ENCODE measurements at places on chromosomes 11 and 22. TPM values are rescaled to one million over a fixed set of nuclear protein-coding genes. Genes with fewer than 3 reads are reported as not detected.
A peak's percentile ranks its signal among the peaks of the same experiment; 100 is the strongest.

GRCh38 chr11:69802590-69802989 lies 16.6 kb downstream of the FGF3 start:
- DNase-seq, result no peak

GRCh38 chr11:117717485-117718314 lies 79.3 kb downstream of the DSCAML1 start:
- DNase-seq, result peak; percentile 1

Gene TSGA10IP
- not detected for total RNA-seq

- no peak for DNase-seq
Observed at GRCh38 chr11:76444065-76444383, 794 bp upstream of the EMSY start.

GRCh38 chr11:3610846-3611245 lies 30.9 kb downstream of the ART5 start:
- DNase-seq, result no peak

DNA sequence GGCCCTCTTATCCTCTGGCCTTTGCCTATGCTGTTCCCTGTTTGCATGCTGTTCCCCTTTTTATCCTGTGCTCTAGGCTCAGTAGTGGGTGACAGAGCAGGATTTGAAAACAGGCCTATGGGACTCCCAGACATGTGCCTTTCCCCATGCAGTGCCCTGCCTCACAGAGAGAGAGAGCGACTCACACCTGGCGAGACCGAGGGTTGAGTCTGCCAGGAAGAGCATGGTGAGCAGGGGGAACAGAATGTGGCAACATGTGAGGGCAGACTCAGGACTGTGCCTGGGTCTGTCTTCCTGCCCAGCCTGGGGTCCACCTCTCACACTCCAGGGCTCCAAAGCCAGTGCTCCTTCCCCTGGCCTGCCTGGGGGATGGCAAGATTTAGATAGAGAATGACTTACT lies 75.0 kb downstream of the NFAM1 start:
- no peak for DNase-seq

- DNase-seq, result peak; percentile 39
Observed at GRCh38 chr22:40203572-40203971, 25.8 kb downstream of the TNRC6B start.

DNA sequence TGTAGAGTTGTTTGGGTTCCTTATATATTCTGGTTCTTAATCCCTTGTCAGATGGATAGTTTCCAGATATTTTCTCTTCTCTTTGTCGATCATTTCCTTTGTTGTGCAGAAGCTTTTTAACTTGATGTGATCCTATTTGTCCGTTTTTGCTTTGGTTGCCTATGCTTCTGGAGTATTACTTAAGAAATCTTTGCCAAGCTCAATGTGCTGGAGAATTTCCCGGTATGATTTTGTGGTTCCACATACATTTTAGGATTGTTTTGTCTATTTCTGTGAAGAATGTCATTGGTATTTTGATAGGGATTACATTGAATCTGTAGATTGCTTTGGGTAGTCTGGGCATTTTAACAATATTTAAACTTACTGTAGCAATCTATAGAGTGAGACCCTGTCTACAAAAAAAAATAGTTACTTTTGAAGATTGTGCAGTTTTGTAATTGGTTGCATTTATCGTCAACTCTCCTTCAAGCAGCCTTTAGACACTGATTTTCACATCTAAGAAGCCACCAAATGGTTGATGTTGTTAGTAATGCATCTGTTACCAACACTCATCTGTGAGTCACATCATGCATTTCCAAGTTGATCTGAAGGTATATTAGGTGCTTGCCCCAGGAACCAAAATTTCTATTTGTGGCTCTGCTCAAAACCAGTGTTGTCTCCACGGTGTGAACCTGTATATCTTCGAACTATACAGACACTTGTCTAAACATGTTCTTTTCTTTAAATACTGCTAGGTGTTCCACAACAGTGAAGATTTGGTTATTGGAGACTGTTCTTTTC lies 21.4 kb downstream of the XRCC6 start:
- DNase-seq, result no peak

- DNase-seq, result no peak
Observed at GRCh38 chr11:73403541-73403940, 27.3 kb downstream of the RELT start.

DNA sequence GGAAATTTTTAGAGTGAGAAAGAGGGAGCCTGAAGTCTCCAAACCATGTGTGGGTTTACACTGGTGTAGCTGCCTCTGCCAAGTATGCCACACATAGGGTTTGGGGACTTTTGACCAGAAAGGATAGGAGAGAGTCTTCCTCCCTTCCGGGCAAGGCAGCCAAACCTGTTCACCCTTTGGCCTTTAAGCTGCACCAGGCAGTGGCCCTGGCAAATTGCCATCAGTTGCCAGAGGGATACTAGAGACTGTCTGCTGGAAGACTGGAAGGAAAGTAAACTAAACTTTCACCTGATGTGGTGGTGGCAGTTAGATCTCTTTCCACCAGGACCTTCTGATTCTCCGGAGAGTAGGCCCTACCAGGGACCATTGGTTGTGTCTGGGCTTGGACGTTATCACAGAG lies 1263.2 kb downstream of the FAM181B start:
- DNase-seq, result no peak

Gene LDHAL6A
- not detected for total RNA-seq

DNA sequence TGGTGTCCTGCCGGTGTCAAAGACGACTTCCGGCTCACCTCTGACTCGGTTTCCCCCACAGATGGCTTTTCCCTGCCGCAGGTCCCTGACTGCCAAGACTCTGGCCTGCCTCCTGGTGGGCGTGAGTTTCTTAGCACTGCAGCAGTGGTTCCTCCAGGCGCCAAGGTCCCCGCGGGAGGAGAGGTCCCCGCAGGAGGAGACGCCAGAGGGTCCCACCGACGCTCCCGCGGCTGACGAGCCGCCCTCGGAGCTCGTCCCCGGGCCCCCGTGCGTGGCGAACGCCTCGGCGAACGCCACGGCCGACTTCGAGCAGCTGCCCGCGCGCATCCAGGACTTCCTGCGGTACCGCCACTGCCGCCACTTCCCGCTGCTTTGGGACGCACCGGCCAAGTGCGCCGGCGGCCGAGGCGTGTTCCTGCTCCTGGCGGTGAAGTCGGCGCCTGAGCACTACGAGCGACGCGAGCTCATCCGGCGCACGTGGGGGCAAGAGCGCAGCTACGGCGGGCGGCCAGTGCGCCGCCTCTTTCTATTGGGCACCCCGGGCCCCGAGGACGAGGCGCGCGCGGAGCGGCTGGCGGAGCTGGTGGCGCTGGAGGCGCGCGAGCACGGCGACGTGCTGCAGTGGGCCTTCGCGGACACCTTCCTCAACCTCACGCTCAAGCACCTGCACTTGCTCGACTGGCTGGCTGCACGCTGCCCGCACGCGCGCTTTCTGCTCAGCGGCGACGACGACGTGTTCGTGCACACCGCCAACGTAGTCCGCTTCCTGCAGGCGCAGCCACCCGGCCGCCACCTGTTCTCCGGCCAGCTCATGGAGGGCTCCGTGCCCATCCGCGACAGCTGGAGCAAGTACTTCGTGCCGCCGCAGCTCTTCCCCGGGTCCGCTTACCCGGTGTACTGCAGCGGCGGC lies 5.5 kb downstream of the B3GNT6 start:
- DNase-seq, result no peak

DNA sequence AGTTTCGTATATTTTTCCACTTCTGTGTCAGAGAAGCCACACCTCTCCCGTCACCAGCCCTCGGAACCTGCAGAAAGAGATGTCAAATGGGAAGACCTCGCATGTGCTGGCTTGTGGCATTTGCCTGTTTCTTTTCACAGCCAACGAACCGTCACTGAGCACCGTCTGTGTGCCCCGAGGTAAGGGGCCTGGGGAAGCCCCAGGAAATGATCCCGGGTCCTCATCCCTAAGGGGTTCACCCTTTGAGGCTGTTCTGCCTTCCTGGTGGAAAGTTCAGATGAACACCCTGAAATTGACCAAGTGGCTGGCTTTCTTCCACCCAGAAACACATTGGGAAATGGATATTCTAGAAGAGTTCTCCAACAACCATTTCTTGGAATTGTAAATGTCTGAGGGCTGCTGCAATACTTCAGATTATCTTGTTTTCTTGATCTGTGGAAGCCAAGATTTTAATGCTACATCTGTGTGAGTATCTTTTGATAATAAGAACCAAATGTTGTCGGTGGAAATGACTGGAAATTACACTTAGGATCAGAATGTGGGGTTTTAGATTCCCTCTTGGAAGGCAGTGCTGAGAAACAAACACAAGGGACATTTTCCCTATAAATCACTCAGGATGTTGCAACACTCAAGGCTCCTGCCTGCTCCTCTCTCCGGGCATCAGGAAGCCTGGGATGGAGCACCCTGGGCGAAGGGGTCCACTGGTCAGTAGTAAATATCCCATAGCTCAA lies 37.6 kb downstream of the RIBC2 start:
- DNase-seq, result peak; percentile 23

GRCh38 chr11:95459291-95460042 lies 228.5 kb upstream of the SESN3 start:
- DNase-seq, result peak; percentile 5

- DNase-seq, result no peak
Observed at GRCh38 chr22:23060612-23061400, 9.5 kb upstream of the GNAZ start.

Gene TP53I11
- total RNA-seq, result 64.2 TPM

- DNase-seq, result no peak
Observed at GRCh38 chr11:84922212-84922805, 704.8 kb downstream of the DLG2 start.

DNA sequence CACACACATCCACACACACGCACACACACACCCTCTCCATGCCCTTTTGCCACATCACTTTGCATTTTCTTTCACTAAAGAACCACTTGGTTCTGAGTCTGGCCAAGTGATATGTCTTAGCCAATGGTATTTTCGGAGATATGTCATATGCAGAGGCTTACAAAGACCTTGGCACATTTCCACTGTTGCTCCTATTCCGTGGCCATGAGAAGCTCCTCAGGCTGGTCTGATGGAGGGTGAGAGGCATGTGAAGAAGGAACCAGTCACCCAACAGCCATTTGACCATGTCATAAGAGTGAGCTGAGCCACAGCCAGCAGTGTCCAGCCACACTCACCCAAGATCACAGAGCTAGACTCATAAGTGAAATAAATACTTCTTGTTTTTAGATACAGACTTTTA lies 212.6 kb upstream of the NAV2 start:
- no peak for DNase-seq

Gene SHANK3
- total RNA-seq, result 0.30 TPM

GRCh38 chr11:77353131-77353530 lies 51.6 kb upstream of the GDPD4 start:
- no peak for DNase-seq

DNA sequence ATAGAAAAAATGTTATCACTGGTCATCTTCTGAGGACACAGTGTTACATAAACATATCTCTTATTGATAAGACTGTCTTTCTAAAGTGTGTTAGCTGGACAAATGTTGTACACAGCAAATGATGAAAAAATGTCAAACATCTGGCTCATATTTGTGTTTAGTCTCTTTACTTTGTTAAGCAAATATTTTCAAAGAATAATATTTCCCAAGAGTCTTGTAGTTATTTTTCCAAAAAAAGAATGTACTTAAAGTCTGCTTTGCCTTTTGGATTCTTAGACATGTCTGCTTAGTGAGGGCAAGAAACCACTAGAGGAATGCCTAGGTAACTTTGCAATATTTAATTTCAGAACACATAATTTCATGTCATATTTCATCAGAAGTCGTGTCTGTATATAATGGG lies 23.9 kb upstream of the CCDC179 start:
- DNase-seq, result no peak

- no peak for DNase-seq
Observed at GRCh38 chr22:23485490-23485889, 94.6 kb downstream of the IGLL1 start.

DNA sequence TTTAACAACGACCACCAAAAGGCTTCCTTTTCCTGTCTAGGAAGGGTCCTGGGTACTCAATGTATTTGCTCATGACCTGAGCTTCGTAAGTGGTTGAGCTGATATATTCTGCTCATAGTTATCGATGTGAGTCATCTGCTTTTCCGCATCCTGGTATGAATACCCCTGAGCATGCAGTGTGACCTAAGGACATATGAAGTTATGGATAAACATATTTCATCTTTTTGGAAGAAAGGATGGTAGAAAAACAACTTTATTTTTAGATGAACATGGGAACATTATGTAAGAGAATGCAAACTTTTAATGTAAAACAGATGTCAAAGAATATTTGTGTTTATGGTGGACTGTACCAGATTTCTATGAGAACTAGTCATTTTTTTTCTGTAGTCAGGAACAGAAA lies 28.4 kb downstream of the TRPC6 start:
- DNase-seq, result no peak

GRCh38 chr11:70489276-70489675 lies 90.9 kb downstream of the CTTN start:
- no peak for DNase-seq

Gene OR8K3
- not detected for total RNA-seq

Gene MAPK8IP2
- 0.74 TPM for total RNA-seq

DNA sequence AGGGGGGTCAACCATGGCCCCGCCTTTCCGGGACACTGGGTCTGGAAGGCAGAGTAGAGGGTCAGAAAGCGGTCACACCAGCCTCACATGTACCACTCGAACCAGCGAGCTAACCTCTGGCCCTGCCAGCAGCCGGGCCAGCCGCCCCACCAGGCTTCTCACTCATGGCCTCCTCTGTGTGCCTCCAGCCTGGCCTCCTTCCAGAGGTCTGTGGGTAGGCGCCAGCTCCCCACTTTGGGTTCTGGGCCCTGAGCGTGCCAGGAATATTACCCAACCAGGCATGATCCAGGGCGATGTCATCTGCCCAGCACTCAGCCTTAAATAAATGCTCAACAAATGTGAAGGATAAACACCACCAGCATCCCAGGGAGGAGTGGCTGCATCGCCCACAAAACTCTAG lies 5.8 kb downstream of the SCUBE1 start:
- peak; percentile 81 for DNase-seq

Gene KCNQ1OT1
- 0.32 TPM for total RNA-seq

DNA sequence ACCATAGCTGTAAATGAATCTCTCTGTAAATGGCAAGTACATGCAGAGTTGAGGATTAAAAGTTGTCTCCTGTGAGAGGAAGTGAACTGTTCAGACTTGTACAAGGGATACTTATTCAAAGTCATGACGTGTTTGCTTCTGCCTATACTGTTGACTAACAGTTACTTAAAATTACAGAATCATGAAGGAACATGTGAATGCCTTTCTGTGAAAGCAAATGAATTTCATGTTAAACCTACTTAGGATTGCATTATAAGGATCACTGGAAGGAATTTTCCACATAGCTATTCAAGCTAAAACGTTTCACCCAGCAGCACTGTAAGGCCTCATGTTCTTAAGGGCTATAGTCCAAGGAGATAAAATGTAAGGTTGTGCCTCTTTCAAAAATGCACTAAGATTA lies 93.4 kb upstream of the BIRC3 start:
- DNase-seq, result no peak

Measured in M059J (cell line).